Activated naive CD4-positive, alpha-beta T cell treated with anti-CD3 and anti-CD28 coated beads, Interleukin-2, amount 10 ng/mL, durations not matched to agents 5 hours and 36 hours (primary cell): ENCODE measurements at places on chromosomes 7 and 10. TPM values are rescaled to one million over a fixed set of nuclear protein-coding genes. Genes with fewer than 3 reads are reported as not detected.

DGKI gene
- total RNA-seq: 0.05 TPM

CTTNBP2 gene
- total RNA-seq: not detected

PNLIPRP3 gene
- not detected for total RNA-seq

GIMAP1 gene
- 32.8 TPM for total RNA-seq

SHLD2 gene
- 31.8 TPM for total RNA-seq

EMX2 gene
- not detected for total RNA-seq

OR2A42 gene
- not detected for total RNA-seq

NPY4R2 gene
- not detected for total RNA-seq

LIPF gene
- total RNA-seq: not detected

PON3 gene
- not detected for total RNA-seq

CYP2C19 gene
- total RNA-seq: 0.07 TPM

TMEM72 gene
- not detected for total RNA-seq

NODAL gene
- total RNA-seq: 0.15 TPM

IPMK gene
- total RNA-seq: 5.6 TPM

AGAP6 gene
- 16.3 TPM for total RNA-seq
